Bronchial epithelial cell (primary cell): ENCODE measurements at places on chromosomes 11 and 22.

DNA sequence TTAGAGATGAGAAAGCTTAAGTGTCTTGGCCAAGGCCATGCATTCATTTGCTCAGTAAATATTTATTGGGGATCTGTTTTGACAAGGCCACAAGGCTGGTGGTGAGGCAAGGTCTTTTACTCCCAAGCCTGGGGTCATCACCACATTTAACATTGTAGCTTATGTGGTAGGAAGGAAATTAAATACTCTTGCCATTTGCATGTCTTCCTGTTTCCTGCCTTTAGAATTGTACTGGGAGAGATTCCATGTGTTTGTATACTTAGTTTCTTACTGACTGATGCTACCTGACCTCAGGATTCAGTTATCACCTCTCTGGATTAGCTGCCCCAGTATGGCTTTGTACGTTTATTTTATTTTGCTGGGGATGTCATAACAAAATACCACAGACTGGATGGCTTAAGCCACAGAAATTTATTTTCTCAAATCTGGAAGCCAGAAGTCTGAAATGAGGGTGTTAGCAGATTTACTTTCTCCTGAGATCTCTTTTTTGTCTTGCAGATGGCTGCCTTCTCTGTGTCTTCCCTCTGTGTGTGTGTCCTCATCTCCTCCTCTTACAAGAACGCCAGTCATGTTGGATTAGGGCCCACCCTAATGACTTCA is 44.8 kb downstream of the SPECC1L start:
- DNase-seq = no peak

- peak; percentile 46 for DNase-seq
Measured at GRCh38 chr11:118238929-118239328, 13.2 kb downstream of the MPZL3 start.

DNA sequence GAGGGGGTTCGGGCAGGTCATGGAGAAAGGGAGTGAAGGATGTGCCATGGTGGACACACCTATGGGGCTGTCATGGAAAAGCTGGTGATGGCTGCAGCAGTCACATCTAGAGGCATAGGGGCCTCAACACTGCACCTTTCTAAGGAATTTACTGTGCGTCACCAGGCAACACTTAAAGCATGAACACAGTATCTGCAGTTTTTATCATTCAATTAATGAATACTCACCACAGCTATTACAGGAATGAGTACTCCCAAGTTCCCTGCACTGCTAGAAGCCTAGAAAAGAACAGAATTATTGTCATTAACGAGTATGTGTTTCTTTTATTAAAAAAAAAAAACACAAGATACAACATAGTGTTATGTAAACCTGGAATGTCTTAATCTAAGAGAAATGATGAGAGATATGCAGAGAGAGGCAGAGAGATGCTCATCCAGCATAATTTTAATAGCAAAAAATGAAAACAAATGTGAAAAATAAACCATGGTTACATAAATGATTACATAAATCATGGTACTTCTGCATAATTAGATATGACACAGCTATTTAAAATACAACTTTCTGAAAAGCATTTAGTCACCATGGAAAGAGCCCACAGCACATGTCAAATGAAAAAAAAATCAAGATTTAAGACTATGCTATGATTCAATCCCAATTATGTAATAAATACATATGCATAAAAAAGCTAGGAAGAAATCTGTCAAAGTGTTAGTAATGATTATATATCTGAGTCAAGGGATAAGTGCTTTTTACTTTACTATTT is 19.2 kb downstream of the SERPIND1 start:
- no peak for DNase-seq

DNA sequence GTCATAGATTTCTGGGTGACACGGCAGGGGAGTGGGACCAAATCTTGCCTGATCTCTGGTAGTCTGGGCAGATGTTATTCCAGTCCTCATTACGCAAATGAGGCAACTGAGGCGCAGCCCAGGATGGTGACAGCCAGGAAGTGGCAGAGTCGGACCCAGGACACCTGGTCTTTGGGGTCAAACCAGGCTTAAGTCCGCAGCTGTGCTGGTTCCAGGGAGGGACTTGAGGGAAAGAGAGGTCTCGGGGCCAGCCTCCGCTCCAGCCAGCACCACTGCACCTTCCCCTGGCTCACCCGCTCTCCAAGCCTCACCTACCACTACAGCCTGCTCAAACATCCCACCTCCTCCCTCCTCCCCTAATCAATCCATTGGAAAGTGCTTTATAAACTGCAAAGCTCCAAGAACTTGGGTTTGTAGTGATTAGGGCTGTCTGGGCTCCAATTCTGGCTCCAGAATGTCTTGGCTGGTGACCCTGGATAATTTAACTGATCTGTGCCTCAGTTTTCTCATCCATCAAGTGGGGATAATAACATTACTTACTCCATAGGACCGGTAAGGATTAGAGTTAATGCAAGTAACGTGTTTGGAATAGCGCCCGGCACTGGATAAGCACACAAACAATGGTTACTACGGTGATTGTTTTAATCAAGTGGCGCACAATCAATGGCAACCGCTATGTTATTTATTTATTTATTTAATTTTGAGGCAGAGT is 526 bp upstream of the PNPLA5 start:
- no peak for DNase-seq

DNA sequence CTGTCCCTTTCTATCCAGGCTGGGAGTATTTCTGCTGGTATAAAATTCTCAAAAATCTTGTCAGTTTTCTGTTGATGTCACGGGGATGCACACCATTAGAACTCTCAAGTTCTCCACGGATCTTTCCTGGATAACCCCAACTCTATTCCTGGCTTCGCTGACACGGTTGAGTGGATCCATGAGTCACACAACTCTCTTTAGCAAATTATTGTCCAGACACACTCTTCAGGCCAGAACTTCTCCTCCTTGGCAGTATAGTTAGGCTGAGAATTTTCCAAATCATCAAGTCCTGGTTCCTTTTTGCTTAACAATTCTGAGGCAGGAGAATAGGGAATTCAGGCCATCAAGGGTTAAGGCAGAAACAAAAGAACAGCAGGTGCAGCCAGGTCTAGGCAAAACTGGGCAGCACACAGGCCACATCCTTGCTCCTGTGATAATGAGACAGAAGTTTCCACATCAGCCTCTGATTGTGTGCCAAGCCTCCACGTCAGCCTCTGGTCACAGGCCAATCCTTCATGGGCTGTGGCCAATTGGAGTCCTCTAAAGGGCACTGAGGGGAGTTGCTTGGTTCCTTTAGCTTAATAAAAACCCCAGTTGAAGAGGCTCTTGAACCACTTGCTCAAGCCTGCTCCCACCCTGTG is 5.7 kb upstream of the ACAT1 start:
- peak; percentile 86 for DNase-seq

- DNase-seq = no peak
Measured at GRCh38 chr22:31160328-31160978, 471 bp downstream of the RNF185 start.

DNA sequence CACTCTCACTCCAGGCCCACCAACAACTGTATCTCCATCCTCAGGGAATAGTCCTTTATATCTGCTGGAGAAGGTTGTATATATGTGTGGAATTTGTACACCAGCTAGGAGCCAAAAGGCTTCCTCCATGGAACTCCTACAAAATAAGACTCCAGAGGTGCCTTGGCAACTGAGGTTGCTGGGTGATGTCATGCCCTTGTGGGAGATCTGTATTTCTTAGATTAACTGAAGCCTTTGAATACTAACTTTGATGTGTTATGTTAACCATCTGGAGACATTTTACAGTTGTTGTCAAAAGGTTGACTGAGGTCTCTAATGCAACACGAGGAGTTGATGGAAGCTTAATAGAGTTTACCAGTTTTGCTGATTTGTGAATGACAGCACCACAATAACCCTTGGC is 139.5 kb upstream of the TTC12 start:
- DNase-seq = no peak

- no peak for DNase-seq
Measured at GRCh38 chr11:43985386-43985752, 42.9 kb downstream of the C11orf96 start.

DNA sequence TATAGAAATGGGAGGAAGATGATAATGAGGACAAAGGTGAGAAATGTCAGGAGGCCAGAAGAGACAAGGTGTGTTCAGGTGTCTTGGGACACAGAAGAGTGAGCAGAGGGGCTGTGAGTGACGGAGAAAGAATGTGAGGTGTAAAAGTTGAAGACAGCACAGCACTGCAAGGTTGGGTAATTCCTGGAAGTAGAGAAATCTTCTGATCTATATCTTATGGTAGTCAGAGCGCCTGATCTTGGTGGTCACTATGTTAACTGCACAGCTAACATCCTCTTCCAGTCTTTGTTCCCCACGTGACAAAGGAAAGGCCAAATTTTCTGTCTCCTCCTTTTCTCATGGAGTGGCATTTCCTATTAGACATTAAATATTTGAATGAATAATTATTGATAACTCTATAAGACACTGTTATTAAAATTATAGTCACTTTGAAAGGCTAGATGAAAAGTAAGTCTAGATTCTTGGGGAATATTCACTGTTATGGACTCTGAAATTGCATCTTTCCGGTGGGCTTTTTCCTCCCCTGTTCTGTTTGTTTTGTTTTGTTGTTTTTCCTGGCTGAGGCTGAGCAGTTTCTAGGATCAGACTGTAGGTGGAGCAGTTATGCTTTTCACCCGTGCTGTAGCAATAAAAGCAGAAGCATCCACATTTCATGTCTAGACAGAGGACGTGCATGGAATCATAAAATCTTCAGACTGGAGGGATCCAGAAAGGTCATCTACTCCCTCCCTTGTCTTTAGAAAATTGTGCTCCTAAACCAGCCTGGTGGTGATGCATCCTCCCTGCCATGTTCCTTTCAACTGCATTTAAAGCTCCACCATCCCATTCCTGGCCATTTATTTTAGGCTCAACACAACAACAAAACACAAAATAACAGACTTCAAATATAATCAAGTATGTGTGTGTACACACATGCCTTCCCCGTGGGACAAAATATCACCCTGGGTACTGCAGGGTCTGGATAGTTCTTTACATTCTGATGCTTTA is 26.6 kb downstream of the SC5D start:
- DNase-seq = peak; percentile 48

DNA sequence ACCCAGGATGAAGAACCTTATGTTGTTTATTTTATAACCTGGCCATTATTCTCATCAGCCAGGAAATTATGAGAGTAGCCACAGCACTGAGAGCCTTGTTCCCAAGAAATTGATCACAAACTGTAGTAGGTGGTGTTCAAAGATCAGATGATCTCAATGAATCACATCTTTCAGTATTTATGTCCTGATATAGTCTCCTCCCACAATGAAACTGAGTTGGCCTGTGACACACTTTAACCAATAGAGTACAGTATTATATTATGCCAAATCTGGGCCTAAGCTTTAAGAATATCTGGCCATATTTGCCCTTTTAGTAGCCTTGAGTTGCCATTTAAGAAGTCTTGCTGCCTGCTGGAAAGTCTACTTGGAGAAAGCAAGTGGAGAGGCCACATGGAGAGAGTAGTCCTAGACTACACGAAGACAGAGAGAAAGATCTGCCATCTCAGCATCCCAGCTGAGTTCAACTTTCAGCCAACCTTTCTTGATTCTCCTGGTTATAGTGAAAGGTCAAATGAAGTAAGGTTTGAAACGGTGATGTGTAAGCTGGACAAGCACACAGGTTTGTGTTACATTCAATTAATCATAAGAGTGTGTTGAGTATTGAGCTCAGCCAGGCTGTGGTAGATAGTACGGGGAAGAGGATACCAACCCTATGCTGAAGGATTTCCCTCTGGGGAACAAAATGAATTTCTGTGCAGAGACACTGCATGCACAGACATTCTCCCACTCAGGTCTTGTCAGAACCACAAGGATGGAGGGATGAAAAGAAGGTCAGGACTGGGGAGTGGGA is 561.8 kb downstream of the SOX6 start:
- no peak for DNase-seq

DNA sequence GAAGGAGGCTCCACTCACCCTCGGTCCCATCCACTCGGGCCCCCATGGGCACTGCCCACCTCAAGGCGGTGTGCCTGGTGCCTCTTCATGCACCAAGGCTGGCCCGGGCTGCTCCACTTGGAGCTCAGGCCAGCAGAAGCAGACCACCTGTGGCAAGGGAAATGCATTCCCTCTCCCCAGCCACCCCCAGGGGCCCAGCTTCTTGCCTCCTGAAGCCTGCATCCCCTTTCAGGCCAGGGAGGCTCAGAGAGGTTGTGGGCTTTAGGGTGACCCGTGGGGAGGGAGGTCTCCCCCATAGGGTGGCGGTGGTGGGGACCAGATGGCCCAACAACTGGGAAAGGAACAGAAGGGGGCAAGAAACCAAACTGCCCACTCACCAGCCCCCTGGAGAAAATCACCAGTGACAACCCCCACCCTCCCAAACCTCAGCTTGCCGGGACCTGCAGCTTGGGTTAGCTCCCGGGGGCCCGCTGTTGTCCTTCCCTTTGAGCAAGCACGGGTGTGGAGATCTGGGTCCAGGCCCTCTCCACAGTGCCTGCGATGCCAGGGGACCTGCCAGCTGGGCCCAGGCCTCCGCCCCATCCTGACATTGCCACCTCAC is 8.4 kb downstream of the CBX6 start:
- DNase-seq = no peak

DNA sequence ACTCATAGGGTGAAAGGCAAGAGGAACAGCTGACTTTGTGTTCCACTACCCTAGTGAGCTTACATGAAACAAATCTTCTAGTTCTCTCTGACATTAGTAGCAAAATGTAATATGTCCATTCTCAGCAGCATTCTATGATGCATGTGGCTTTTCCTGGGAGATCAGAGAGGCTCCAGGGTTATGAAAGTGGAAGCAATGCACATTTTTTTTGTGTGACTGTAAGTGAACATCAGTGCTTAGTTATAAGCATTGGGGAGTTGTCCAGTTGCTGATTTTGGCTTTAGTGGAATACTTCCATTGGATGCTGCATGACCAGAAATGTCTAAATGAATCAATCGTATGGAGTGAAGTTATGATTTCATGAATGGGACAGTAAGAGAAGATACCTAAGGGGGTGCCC is 255.9 kb downstream of the FAT3 start:
- DNase-seq = no peak

DNA sequence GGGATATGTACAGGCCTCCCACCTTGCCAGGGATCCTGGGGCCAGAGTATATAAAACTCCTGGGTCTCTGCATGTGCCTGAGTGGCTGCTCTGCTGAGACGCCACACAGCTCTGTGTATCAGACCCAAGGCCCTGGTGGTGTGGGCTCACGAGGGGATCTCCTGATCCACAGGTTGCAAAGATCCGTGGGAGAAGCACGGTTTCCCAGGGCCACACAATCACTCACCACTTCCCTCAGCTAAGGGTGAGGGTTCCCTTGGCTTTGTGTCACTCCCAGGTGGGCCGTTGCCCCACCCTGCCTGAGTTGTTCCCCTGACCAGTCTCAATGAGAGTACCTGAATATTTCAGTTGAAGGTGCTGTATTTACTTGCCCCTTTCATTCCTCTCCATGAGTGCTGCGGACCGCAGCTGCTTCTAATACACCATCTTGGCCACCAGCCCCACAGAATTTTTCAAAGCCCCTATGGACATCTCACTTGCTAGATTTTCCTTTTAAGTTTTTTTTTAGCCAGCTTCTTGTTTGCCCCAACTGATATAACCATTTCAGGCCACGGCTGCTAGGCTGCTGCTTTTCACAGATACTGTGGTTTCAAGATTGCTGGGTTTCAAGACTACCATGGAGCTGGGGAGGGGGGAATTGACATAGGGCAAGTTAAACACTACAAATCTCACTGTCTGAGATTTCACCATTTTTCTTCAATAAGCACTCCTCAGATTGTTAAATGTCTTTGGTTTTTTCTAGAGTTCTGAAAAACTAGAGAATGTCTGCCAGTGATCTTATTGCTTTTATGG is 13.7 kb upstream of the DEPDC7 start:
- DNase-seq = no peak
